ENCODE measurements at places on chromosomes 11 and 22.

DNA sequence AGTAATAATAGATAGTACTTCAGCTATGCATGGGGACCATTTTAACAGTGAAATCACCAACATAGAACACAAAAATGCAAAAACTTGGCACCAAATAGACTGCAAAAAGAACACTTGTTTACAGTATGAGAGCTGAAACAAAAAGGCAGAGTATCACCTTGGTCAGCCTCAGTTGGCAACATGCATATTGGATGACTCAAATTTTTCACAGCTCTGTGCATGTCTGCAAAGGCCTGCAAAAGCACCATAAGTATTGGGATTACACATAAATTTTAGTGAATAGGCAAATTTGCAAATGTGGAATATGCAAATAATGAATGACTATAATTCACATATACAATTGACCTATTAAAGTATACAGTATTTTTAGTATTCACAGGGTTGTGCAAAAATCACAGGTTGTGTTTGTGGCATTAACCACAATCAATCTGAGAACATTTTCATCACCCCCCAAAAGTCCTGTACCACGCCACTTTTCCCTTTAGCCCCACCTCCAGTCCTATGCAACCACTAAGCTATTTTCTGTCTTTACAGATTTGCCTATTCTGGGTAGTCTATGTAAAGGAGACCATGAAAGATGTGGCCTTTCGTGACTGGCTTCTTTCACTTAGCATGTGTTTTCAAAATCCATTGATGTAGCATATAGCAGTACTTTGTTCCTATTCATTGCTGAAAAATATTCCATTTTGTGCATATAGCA is 47.2 kb downstream of the CCDC15 start:
- no peak for DNase-seq

GRCh38 chr11:12166299-12167060 is 56.1 kb downstream of the MICAL2 start:
- no peak for DNase-seq

DNA sequence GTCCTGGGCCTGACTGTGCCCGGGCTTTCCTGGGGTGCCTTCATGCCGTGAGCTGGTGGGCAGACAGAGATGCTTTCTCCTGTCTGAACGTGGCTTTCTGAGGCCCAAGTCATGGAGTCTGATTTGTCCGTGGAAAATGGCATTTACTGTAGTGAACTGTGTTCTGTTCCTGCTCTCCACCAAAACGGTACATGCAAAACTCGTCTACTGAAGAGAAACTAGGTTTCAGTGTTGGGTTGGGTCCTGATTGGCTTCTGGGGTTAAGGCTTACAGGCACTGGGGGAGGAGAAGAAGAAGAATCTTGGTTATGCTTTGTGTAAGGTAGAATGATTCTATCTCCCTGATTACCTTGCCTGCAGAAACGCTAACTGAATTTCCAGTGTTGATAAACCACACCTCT is 541.7 kb downstream of the NTM start:
- no peak for DNase-seq

DNA sequence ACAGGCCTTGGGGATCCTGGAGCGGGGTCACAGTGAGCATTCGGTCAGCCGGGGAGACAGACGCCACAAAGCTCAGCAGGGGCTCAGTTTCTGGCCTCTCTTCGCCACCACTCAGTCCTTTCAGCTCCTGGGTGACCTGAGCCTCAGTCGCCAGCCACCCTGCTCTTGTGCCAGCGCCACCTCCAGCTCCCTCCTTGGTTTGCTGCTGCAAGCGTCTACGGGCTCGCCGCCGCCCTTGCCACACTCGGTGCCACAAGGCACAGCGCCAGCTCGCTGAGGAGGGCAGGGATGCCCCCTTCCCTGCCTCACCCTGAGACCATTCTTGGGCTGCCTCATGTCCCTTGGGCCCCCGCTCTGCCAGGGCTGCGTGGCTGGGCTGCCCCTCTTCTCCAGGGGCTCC is 1.5 kb upstream of the EEF1G start:
- DNase-seq = no peak

DNA sequence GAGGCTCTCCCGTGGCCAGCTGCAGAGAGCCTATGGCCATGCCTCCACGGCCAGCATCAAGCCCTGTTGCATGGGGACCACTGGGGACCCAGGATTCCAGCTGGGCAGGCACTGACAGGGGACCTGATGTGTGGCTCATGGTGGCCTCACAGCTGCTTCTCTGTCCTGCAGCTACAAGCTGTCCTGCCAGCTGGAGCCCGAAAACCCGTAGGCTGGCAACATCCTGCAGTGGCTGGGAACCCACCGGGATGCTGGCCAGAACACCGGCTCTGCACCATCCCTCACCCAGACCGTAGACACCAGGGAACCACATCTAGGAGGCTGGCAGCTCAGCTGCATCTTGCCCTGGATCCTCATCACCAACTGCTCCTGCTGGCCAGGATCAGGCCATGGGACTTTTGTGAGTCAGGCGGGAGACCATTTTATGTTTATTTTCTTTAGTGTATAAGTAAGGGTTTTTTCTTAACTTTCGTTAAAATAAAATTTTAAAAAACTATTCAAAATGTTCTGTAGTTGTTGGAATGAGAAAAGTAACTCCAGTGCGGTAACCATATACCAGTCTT is 7.9 kb downstream of the RGL4 start:
- no peak for DNase-seq

DNA sequence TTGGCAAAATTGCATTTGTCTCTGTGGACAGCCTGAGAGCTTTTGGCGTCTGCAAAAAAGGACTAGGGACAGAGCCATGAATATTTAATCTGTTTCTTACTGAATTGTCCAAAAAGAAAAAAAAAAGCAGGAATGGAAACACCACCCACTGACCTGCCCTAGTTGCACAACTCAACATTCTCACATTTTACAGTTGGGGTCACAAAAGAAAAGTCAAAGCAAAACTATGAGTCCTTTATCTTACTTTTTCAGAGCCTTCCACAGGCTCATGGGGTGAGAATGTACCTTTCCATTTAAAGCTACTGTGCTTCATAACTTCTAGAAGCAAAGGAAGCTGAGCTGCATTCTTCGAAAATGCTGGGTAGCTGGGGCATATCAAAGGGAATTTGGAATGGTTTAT is 225.7 kb downstream of the FAM76B start:
- DNase-seq = no peak

DNA sequence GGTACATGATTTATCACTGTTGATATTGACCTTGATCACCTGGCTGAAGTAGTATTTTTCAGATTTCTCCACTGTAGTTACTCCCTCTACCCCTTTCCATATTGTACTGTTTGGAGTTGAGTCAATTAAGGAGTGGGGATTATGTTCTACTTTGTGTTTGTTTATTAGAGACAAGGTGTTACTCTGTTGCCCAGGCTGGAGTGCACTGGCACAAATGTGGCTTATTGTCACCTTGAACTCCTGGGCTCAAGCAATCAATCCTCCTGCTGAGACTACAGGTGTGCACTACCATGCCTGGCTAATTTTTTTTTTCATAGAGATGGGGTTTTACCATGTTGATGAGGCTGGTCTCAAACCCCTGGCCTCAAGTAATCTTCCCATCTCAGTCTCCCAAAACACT is 85.3 kb upstream of the CCDC90B start:
- no peak for DNase-seq

- no peak for DNase-seq
Measured at GRCh38 chr11:104094576-104094975, 58.1 kb downstream of the DDI1 start.

DNA sequence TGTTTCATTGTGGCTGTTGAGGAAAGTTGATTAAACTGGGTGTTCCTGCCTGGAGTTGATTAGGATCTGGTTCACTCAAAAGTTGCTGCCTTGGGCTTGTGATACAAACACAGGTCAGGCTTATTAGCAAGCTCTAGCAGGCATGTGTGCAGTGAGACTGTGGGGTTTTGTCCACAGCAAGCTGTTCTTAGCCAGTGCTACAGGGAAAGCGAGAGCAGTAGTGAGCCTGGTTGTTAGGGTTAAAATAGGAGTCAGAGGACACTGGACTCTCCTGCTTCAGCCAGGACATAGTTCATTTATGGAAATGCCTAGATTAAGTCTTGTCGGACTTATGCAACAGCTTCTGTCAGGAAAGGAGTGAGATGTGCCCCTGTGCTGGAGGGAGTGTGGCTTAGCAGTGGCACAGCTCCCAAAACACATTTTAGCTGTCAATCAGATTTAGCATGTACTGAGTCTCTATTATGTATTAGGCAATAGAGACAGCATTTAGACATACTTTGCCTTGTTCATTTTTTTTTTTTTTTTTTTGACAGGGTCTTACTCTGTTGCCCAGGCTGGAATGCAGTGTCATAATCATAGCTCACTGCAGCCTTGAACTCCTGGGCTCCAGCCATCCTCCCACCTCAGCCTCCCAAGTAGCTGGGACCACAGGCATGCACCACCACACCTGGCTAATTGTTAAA is 8.7 kb downstream of the SNRPD3 start:
- no peak for DNase-seq

GRCh38 chr11:125251956-125252355 is 87.4 kb downstream of the PKNOX2 start:
- no peak for DNase-seq

DNA sequence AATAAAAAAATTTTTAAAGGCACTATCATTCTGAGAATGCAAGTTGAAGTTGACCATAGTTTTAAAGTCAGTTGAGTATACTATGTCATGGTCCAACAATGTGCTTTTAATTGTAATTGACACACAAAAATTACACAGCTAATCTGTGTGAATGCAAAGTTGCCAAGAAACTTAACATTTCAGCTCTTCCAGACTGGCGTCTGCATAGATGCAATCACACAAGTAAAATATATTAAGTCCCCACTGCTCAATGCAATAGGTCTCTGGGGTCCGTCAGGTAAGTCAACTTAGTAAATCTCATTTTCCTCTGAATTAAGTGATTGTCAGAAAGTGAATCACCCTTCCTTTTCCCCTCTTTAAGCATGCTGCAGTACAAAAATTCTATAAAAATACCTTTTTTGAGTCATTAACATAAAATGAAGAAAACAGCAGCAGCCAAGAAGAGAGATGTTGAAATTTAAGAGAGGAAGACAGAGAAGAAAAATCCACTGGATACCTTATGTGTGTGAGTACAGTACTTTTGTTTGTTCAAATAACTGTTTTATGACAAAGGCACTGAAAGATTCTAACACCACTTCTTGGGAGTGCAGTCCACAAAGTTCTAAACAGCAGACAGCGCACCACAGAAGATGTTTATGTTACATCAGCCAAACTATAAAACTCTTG is 5.1 kb downstream of the FZD4 start:
- DNase-seq = no peak

DNA sequence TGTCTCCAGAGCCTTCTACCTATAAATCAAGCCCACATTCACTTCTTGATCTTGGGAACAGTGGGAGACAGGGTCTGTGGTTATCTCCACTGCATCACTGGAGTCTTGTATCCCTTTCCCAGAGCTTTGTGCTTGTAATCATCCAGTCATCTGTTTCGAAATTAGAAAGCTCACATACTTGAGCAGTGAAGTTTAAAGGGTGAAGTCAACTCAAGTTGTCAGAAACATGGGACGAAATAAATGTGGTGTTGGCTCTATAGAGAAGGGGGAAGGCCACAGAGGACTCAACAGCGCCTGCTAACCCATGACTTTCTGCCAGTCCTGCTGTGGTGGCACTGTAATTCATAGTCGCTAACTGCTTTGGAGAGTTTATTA is 197.5 kb downstream of the DBX1 start:
- DNase-seq = no peak

DNA sequence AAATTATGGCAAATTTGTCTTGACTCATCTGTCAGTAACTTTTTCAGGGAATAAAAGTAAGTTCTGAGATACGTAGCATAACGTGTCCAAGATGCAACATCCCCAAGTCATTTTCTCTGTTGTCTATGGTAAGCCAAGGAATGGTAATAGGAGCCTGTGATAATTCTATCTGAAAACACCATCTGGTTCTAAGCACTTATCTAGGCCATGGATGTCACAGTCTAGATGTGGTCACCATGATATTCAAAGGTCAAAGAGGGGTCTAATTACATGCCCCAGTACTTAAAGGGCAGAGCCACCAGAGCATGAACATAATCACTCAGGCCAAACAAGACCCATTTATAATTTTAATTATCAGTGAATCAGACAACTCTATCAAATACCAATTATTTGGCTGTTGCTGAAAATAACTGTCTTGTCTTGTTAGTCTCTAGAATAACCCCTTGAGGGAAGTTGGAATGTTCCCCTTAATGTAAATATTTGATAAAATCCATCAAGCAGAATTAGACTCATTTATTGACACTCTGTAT is 225.1 kb upstream of the MPPED2 start:
- no peak for DNase-seq

GRCh38 chr22:32905400-32905799 is 103.9 kb downstream of the TIMP3 start:
- DNase-seq = no peak

- no peak for DNase-seq
Measured at GRCh38 chr11:128506999-128507611, 80.3 kb downstream of the ETS1 start.

DNA sequence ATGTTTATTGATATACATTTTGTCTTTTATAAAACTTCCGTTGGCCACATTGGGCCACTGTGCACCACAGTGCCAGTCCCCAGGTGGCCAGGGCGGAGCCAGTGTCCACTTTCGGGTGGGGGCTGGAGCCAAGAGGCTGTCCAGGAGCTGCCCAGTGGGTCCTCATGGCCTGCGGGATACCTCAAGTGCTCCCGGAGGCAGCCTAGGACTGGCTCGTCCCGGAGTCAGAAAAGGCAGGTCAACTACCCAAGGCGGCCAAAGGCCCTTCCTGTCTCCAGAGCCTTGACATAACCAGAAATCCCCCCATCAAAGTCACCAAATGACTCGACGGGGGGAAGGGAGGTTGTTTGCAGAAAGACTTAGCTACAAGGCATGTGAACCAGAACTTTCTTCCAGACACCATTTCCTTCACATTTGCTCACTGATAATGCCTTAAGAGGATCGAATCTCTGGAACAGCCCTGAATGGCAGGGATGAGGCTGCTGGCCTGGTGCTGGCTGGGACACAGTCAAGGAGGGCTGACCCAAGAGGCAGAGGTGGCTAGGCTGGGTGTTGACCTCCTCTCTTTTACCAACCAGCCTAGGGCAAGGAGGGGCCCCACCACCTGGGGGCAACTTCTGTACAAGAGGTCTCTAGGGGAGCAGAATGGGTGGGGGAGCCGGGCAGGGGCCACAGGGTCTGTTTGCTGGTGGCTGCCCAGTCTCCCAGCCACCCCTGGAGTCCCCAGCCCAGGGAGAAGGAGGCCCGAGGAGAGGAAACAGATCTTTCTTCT is 8.4 kb downstream of the MRGPRF start:
- DNase-seq = no peak

- no peak for DNase-seq
Measured at GRCh38 chr11:71089571-71089970, 162.8 kb downstream of the SHANK2 start.

DNA sequence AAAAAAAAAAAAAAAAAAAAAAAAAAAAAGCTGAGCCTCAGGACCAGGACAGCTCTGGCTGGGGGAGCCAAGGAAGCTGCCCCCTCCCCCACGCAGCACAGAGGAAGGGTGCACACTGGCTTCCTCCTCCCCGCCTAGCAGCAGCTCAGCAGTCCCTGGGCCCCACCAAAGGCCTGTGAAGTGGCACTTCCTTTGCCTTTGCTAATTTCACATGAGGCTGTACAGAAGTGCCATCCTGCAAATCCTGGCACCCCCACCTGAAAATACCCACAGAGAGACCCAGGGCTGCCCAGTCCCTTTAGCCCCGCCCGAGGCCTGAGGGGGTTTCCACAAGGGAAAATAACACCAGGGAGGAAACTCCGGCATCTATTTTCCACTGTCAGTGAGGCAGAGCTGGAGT is 3.9 kb downstream of the RHOG start:
- no peak for DNase-seq

GRCh38 chr22:43734370-43735150 is 77.5 kb downstream of the EFCAB6 start:
- DNase-seq = no peak

- DNase-seq = no peak
Measured at GRCh38 chr11:92397221-92397755, 172.7 kb downstream of the FAT3 start.

- DNase-seq = no peak
Measured at GRCh38 chr11:7427733-7428132, 57.6 kb upstream of the OLFML1 start.
